NCI-H524 treated with DMSO at 0.1 percent for 48 hours (cell line): ENCODE measurements at places on chromosomes 6 and 20.

- DNase-seq = no peak
Observed at GRCh38 chr6:160035693-160036330, 66.9 kb downstream of the IGF2R start.

DNA sequence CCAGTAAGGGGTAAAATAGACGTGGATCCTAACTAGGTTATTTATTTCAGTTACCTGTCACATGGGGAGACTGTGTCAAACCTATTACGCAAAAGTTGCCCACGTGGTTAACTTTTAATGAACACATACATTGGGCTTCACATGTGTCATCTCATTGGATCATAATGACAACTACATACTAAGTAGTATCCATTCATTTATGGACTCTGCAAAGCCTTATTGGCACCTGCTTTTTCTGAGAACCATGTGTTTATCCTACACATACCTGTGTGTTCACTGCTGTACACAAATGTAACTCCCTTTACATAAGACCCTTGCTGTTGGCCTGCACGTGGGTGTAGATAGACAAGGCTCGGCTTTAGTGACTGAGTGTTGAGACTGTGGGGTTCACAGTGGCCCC is 5.1 kb downstream of the BPIFA1 start:
- DNase-seq = no peak

- DNase-seq = no peak
Observed at GRCh38 chr20:53800883-53801604, 207.4 kb upstream of the ZNF217 start.

- DNase-seq = no peak
Observed at GRCh38 chr6:9539231-9539755, 875.6 kb downstream of the TFAP2A start.

DNA sequence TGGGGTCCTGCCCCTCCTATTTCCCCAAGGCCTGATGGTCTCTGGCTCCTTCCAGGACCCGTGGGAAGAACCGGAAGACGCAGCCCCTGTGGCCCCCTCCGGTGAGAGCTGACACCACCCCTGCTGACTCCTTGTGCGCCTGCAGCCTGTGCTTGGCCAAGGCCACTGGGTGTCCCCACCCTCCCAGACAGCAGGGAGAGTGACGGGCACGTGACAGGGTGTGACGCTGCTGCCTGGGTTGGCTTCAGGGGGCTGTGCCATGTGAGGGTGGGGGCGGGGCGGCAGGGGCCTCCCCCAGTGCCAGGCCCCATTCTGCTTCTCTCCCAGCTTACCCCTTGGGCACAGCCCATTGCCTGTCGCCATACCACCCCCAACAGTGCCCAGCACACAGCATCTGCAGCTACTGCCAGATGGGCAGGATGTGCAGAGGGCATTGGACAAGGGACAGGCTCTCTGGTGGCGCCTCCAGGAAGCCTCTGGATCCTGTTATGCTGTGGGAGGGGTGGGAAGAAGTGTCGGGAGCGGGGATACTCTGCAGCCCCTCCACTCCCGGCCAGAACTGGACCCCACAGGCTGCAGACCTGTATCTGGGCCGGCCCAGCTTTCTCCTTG is 2.9 kb downstream of the BIRC7 start:
- DNase-seq = no peak

GRCh38 chr6:118506071-118506638 is 41.9 kb upstream of the PLN start:
- DNase-seq = no peak

- DNase-seq = no peak
Observed at GRCh38 chr20:33127422-33128097, 40.4 kb upstream of the BPIFA2 start.

DNA sequence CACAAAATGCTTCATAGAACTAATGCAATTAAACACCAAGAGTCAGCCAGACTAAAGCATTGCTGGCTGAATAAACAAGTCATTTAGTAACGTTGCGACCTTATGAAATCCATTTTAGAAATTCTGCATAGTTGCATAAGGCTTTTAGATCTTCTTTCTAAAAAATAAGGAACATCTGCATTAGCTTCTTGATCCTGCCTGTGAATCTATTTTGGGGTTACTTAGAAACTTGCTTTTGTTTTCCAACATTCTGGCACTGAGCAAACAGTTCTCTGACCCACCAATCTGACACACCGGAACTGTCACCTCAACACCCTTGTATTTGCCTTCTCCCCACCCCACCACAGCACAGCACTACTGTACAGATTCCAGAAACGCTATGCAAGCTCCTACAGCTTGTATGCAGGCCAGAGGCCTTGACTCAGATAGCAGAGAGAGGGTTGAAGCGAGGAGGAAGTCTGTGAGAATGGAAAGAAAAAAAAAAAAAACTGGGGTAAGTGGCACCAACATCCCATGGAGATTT is 55.0 kb downstream of the KIF13A start:
- DNase-seq = no peak

- DNase-seq = no peak
Observed at GRCh38 chr6:156461647-156462046, 315.5 kb upstream of the ARID1B start.

GRCh38 chr6:72665599-72665998 is 43.7 kb downstream of the KCNQ5 start:
- no peak for DNase-seq

DNA sequence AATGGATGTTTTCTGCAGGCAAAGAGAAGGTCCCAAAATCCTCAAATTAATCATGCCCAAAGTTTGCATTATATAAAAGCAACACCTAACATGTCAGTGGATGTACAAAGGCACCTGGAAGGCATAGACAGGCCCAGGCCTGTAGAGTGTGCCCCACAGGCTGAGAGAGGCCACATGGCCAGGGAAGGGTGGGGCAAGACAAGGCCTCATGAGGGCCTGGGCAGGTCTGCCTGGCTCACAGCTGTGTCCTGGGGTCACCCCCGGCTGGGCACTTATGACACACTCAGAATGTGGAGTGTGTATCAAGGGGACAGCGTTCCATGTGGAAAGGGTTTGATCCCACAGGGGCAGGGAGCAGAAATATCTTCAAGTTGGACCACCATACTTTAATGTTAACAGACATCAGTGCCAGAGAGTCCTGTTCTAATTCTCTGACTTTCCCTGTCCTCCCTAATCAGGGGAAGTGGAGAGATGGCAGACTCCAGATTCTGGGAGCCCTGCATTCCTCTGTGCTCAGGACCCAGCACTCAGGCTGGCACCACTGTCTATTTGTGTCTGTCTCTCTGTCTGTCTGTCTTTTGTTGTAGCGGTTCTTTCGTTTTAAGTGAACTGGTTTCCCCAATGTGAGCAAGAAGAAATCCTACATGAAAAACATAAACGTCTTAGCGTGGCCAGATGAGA is 178.3 kb upstream of the FOXA2 start:
- DNase-seq = no peak

DNA sequence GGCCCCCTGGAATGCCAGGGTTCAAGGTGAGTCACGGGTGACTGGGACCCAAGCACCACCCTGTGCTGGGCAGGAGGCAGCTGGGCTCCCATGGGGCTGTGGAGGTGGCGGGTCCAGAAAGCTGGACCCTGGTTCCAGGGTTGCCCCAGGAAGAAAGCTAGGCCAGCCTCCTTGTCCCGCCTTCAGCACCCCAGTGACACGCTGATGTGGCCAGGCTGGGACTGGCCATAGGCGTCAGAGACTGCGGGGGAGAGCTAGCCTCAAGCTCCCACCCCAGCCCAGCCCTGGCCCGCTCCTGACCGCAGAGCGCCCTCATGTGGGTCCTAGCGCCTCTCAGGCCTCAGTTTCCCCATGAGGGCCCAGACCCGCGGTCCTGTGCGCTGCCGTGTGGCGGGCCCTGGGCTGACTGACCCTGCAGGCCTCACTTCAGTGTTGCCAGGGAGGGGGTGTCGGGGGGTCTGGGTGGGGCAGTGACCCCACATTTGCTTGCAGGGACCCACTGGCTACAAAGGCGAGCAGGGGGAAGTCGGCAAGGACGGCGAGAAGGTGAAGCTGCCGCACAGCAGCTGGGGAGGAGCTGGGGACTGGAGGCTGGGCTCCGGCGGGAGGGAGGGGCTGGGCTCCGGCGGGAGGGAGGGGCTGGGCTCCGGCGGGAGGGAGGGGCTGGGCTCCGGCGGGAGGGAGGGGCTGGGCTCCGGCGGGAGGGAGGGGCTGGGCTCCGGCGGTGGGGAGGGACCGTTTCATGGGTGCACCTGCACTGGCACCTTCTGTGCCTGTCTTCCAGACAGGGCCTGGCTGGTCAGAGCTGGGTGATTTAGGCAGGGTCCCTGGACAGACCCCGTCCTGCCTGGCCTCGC is 7.9 kb downstream of the COL9A3 start:
- no peak for DNase-seq

GRCh38 chr20:25685276-25686080 is 11.2 kb downstream of the ZNF337 start:
- DNase-seq = no peak

- DNase-seq = no peak
Observed at GRCh38 chr6:21049148-21049547, 514.9 kb downstream of the CDKAL1 start.

- no peak for DNase-seq
Observed at GRCh38 chr6:166112580-166112979, 55.1 kb downstream of the TBXT start.

GRCh38 chr6:38216451-38216850 is 396.9 kb downstream of the ZFAND3 start:
- DNase-seq = no peak

GRCh38 chr20:15163632-15164031 is 826.2 kb upstream of the FLRT3 start:
- DNase-seq = no peak

- no peak for DNase-seq
Observed at GRCh38 chr6:938271-938905, 245.4 kb upstream of the EXOC2 start.

DNA sequence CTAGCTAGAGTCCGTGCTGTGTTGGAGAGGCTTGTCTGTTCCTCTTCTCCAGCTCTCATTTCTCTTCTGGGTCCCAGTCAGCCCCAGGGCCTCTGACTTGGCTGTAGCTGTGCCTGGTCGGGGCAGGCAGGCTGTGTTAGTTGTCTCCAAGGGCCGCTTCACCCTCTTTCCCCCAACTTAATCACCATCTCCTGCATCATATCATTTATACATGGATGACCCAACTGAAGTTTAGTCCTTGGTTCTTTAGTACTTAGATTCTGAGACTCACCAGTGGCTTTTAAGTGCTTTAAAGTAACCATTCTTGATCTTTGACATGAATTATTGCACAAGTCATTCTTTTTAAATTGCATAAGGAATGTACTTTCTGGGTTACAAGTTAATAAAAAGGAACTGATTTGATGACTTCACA is 127.3 kb downstream of the RTN4IP1 start:
- DNase-seq = no peak

DNA sequence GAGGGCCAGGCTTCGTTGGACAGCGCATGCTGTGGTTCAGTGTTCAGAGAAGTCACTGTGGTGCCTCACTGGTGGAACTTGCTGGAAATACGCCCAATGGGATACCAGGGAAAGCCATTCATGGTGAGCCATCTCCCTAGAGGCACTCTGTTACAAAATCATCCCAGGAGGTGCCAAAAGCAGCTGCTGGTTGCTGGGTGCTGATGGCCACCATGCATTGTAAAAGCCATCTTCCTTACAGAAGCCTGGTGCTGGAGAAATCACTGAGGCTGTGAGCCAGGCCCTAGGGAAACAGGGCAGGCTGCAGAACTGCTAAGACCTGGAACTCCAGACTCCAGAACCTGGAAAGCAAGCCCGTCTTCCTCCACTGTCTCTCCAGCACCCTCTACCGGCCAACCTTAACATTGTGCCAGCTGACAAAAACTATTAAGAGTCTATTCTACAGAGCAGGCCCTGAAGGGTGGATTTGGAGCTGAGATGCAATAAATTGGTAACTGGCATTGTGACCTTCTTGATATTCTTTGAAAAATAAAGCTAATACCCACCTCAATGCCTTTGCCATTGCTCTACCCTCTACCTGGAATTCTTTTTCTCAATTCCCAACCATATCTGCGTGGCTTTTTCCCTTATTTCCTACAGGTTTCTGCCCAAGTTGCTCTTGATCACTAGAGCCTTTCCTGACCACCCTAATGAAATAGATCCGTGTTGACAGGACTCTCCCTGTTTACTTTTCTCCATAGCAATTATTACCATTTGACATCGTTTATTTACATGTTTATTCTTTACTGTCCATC is 18.5 kb downstream of the SNRPB start:
- no peak for DNase-seq
